NCI-H774 (cell line): ENCODE measurements at places on chromosomes 1 and 21.
A peak's percentile ranks its signal among the peaks of the same experiment; 100 is the strongest.

- DNase-seq = no peak
Measured at GRCh38 chr1:184050636-184051035, 894 bp upstream of the TSEN15 start.

GRCh38 chr21:42572906-42573495, 59.3 kb downstream of the SLC37A1 start:
- no peak for DNase-seq

DNA sequence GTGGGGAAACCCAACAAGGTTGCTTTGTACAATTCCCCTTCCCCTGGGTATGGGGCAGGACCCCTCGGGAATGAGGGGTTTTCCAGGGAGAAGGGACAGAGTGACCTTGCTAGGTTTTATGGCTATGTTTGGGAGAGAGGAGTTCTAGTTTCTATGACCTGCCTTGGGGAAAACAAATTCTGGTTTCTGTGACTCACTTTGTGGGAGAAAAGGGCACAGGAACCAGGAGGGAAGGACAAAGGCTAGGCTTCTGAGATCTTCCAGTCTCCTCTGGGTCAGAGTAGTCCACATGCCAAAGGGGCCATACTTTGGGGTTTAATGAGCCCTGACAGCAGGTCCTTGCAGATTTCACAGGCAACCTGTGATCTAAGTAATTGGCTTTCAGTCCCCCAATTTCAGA, 5.5 kb upstream of the PTGER3 start:
- DNase-seq = no peak

GRCh38 chr1:7953850-7954609, 7.5 kb upstream of the PARK7 start:
- peak; percentile 76 for DNase-seq

- DNase-seq = no peak
Measured at GRCh38 chr1:63575340-63575826, 17.8 kb upstream of the PGM1 start.

DNA sequence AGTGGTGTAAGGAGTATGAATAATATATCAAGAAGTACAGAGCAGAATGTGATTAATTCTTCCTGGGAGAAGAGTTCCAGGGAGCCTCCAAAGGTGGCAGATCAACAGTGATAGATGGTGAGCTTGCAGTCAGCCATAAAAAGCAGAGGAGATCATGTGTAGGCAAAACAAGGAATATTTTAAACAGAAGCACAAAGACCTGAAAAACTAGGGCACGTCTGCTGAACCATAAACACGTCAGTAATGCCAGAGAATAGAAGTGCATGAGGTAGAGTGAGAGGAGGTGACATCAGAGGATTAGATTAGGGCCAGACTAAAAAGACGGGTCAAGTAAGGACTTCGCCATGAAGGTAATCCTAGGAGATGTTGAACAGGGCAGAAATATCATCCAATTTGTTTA, 151.8 kb downstream of the EIF4G3 start:
- no peak for DNase-seq

DNA sequence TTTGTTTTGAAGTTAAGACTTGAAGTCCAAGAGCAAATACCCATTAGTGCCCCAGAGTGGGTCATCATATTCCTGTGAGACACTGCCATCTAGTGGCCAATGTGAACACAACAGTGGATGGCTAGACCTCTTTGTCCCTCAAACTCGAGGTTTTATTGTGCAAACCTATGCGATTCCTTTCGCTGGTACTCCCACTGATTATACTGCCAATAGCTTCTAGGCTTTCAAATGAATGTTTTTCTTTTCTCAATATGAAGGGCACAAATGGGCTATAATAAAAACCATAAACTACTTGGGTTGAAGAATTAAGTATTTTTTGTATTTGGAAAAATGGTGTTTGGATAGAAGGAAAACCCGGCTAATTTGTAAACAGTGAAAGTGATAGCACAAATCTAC, 100.4 kb upstream of the ZNF281 start:
- peak; percentile 88 for DNase-seq

DNA sequence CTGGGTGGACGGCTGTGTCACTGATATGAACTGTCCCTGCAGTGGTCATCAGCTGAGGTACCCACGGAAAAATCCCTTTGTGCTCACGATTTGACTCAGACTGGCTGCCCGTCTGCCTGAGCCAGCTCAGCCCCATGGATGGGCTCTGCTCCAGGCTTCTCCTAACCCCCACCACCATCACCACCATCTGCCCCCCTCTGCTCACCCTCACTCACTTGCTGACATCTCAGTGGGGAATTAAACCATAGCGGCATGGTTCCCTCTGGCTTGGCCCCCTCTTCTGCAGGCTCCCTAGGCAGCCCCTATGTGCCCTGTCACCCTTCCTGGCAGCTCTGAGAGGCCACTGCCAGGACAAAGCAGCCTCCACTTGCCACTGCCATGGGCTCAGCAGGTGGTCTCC, 17.3 kb downstream of the SLC6A9 start:
- no peak for DNase-seq

DNA sequence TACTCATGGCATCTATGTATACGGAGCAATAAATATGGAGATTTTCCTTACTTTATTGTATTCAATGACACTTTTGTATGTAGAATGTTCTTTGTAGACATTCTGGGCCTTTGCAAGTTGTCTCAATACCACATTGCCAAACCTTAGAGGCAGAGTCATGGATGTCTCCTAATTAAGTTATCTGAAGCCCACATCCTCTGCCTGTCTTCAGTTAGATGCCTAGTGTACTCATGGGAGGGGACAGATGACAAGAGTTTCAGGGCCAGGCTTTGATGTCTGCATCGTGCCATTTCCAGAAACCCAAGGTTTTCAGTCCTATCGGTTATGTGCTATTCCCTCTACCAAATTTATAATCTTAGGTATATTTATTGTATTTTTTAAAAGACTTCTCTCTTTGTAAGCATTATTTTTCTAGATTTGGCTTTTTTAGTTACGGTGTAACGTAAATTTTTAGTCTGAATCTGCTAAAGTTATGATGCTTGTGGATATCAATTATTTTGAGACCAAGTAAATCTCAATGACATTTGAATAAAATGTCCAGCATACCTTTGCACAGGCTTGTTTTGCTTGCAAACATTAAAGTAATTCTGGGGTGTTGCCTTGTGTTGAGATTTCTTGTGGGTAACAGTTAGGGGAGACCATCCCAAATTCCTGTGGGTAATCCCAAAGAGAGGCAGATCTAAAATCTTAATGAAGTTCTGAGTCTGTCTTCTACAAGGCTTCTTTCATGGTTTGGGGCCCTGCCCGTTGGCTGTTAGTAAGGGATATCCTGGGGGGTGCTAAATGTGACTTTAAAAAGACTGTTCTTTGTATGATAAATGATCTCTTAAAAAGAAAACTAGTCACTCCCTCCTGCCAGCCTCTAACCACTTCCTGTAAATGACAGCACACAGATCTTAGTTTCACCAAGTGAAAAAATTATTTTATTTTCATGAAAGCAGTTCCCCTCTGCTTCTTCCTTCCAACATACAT, 8.0 kb upstream of the MACF1 start:
- no peak for DNase-seq

DNA sequence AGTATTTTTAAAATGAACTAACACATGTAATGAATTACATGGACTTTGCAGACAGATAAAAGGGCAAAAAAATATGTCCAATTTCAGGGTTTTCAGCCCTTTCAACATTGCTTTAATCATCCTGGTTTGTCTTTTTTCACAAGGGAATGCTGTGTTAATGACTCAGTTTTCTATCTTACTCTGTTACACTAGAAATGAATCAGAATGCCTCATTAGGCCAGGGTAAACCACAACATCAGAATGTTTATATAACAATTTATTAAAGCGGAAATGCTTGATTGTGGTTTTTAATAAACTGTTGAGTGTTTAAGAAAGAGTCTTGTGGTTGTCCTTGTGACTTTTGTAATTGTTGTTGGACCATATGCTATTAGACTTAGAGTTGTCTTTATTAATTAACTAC, 13.5 kb downstream of the GORAB start:
- no peak for DNase-seq

GRCh38 chr1:227453631-227454355, 109.6 kb upstream of the ZNF678 start:
- no peak for DNase-seq

GRCh38 chr1:23910553-23911246, 2.5 kb downstream of the CNR2 start:
- no peak for DNase-seq

DNA sequence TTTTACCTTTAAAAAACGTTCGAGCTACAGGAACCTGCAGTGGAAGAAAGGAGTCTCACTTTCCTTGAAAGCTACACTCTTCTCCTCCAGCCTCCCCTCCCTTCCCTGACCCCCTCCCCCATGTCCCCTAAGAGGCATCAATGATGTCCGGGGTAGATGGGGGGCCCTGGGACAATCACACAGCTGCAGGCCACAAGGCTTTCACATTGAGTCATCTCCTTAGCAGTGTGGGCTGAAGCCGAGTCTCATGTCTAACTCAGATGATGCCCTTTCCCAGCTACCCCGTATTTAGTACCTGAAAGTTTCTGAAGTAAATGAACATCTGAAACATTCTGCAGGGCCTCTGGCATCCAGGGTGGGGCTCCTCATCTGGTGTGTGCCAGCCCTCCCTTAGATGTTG, 6.3 kb upstream of the GPR25 start:
- no peak for DNase-seq

DNA sequence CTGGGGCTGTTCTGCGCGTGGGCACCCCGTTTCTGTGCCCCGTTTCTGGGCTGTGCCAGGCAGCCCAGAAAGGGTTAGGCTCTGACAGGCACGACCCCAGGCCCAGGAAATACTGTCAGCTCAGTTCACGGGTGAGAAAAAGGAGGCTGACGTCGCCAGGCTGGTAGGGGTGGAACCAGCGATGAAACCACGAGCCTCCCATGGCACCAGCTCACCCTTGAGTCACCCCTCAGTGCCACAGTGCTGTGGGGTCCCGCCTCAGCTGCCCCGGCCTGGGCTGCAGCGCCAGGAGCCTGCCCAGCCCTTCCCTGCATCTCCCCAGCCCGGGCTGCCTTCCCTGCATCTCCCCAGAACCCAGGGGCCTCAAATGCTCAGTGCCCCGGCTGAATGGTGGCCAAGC, 11.5 kb downstream of the MEGF6 start:
- DNase-seq = no peak

GRCh38 chr1:903721-904271, 19.9 kb upstream of the SAMD11 start:
- DNase-seq = no peak
